Cerebellum (tissue), 4 donors: ENCODE measurements at places on chromosomes 2 and 18.

DNA sequence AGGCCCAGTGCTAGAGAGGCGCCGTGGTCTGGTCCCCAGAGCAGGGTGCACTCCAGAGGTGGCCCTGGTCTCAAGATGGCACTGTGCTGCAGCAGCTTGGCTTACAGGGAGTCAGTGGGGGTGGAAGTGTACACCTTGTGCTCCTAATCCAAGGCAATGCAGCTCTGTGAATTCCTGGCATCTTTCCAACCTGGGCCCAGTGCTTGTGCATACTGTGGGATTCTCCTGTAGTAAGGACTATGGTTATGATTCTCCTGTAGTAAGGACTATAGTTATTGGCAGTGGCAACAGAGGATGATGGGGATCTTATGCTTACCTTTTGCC is 616.7 kb upstream of the REG3G start:
- no peak for DNase-seq

DNA sequence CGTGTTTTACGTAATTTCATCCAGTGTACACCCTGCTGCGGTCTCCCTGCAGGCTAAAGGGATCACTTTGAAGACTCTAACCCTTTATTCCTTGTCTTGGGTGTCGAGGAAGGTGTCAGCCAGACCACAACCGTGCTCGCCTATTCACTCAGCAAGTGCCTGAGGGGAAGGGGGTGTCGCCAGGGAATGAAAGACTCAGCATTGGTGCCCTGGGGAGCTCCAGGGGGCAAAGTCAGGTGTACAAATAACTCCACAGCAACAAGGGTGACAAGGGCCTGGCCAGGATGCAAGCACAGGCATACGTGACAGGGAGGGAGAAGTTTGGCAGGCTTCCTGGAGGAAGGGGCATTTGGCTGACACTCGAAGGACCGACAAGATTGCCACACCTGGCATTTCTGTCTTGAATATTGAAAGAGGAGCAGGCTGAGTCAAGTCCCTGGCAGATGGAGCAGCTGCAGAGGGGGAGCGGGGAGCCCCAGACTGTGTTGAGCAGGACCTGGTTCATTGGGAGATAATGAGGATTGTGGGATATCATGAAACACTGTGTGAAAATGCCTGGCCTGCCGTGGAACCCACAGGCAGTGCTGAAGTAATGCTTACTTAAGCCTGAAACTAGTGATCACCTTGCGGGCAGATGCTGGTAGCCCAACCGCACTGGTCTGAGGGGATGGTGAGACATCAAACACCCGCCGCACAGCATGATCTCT is 93.9 kb downstream of the RHOB start:
- no peak for DNase-seq

- DNase-seq, result no peak
Measured at GRCh38 chr2:60463249-60463648, 90.2 kb downstream of the BCL11A start.

GRCh38 chr18:42310956-42311355 is 355.9 kb downstream of the PIK3C3 start:
- no peak for DNase-seq
